ENCODE measurements at places on chromosomes 13 and 19. TPM values are rescaled to one million over a fixed set of nuclear protein-coding genes. Genes with fewer than 3 reads are reported as not detected.

DNA sequence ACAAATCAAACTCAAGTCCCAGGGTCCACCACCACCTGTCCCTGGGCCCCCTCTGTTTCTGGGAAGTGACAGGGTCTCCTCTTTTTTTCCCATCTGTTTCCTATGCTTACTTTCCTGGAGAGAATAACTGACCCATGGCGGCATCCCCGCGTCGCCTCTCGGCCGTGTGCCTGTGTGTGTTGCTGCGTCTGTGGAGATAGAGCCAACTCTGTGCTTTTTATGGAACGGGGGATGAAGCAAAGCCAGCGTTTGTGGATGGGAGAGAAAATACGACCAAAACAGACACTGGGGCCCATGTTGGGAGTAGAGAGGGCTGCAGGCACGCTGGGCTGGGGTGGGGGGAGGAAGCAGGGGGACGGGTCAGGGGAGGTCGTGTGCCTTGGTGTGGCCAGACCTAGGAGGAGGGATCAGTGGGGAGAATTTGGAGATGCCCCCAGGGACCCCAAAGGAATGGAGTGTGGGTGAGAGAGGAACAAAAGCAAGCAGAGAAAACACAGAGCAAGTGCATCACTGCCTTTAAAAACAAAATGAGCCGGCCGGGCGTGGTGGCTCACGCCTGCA, 16.6 kb downstream of the PLK5 start:
- no peak for DNase-seq

GRCh38 chr13:34749046-34749445, 193.0 kb upstream of the NBEA start:
- DNase-seq: no peak

DNA sequence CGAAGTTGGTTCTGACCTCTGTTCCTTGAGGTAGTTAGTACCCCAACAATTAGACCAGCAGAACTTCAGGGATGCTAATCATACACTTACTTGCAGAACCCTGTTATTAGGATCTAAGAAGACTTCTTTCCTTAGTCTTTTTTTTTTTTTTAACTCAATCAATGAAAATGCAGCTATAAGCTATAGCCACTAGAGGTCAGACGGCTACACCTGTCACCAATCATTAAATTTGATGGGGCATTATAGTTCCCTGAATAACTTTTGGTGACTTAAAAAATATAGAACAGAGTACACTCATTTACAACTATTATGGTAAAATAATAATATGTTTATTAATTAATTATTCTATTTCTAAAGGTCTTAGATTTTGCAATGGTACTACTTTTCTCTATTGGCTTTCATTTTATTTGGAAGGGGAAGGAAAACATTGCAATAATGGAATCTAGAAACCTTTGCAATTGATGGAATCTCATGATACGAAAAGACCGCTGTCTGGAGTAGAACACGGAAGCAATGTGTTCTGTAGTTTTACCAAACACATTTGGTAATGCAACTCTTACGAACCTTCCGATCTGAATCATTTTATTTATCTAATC, 483.2 kb downstream of the DIAPH3 start:
- no peak for DNase-seq

DNA sequence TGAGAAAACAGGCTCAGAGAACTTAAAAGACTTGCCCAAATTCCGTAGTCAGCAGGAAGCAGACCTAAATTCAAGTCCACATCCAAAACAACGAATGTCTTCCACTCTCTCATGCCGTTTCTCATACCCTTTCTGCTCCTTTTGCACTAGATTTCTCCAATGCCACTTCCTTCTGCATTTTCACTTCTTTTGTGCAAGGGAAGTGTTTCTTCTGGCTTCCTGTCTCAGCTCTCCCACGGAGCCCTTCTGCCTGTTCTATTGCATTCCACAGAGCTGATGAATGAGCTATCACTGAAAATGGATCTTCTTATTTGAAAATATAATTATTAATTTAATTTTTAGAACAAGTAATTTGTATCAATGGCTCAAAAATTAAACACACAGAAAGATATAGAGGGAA, 56.1 kb upstream of the STK24 start:
- DNase-seq: no peak

DNA sequence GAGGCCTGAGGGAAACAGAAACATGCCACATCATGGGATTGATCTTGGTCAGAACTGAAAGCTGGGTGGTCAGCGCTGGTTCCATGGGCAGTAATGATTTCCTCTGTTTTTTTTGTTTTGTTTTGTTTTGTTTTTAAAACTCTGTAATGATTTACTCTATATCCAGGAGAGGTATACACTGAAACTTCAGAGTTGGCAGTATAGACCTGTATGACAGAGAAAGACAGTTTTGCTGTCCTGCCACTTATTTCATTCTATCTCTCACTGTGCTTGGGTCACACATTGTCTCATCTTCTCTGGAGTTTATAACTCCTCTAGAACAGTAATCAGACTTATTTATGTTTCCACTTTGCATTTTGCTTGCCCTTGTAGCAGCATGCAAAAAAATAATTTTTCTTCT, 105.1 kb upstream of the SLITRK1 start:
- DNase-seq: no peak

- DNase-seq: no peak
Measured at GRCh38 chr13:76035711-76036110, 399.6 kb downstream of the LMO7 start.

GRCh38 chr19:8988204-8988603, 22.0 kb downstream of the MUC16 start:
- DNase-seq: peak; percentile 30

DNA sequence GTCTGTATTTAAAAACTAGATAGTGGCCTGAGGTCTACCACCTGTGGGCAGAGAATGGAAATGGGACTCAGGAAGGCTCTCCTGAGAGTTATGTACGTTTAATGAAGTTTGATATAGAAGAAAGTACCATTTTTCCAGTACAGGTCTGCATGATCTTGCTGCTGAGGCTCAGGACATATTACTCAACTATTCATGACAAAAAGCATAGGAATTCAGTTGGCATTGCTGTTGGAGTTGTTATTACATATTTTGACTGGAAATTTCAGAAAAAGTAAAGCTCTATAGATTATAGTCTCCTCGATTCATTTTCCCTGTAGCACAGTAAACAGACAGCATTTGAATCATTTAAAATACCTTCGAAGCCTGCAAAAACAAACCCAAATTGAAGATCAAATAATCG, 469.8 kb downstream of the DCT start:
- no peak for DNase-seq

GRCh38 chr19:39813264-39813993, 20.5 kb downstream of the DYRK1B start:
- no peak for DNase-seq

GRCh38 chr13:91292630-91293221, 54.8 kb upstream of the MIR17HG start:
- no peak for DNase-seq

DNA sequence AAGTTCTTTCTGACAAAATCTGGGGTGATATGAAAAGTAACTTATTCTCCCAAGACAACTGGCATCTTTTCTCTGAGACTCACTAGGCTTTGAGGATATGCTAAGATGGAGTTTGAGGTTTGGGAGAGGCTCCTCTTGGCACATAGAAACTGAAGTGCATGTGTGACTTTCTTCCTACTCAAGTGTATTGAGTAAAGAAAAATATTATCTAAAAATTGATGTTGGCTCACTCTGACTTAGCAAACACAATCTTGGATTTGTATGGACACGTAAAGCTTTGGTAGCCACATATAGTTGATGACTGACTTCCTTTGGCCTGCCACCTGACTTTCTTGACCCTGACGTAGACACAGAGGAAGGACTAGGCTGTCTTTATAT, 71.1 kb upstream of the KLF12 start:
- no peak for DNase-seq

- DNase-seq: no peak
Measured at GRCh38 chr19:54893406-54893805, 12.5 kb upstream of the NCR1 start.

DNA sequence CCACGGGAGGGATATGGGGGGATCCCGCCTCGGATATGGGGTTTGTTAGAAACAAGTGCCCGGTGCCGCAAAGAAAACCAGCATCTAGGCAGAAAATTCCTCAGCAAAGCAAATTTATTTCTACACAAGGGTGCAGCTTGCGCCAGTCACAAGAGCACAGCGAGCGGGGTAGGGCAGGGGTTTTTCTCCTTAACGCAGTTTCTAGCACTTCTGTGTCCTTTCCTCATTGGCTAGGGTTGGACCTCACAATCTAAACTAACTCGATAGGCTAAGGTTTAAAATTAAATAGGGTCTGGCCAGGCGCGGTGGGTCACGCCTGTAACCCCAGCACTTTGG, 595 bp downstream of the ZNF440 start:
- DNase-seq: no peak

Gene TGFBR3L
- total RNA-seq: 9.7 TPM

Gene SYT5
- 1.9 TPM for total RNA-seq

Gene FSTL3
- 11.4 TPM for total RNA-seq

Gene SAMD1
- total RNA-seq: 77.1 TPM

Gene IGSF23
- not detected for total RNA-seq

Gene ZNF677
- 10.5 TPM for total RNA-seq

Gene CNN1
- total RNA-seq: not detected

Gene C5AR1
- total RNA-seq: 3.0 TPM

Gene HSH2D
- total RNA-seq: 37.2 TPM

Gene CERS1
- not detected for total RNA-seq

Gene FIZ1
- 16.2 TPM for total RNA-seq

Gene ERICH6B
- total RNA-seq: not detected

All from activated T-cell treated with anti-CD3 and anti-CD28 coated beads, Interleukin-2, amount 50 U/mL, for 72 hours (primary cell).